ENCODE measurements at places on chromosomes 12 and 14. TPM values are rescaled to one million over a fixed set of nuclear protein-coding genes. Genes with fewer than 3 reads are reported as not detected.

Gene MYH7
- total RNA-seq = not detected

Gene TTC9
- 4.2 TPM for total RNA-seq

Gene SLC5A8
- total RNA-seq = not detected

- no peak for DNase-seq
Observed at GRCh38 chr12:50032515-50032853, 7.2 kb upstream of the RACGAP1 start.

GRCh38 chr12:31390991-31391390 is 65.0 kb upstream of the SINHCAF start:
- DNase-seq = no peak

GRCh38 chr14:73252491-73253322 is 15.4 kb downstream of the PAPLN start:
- DNase-seq = no peak

Measured in neural crest cell (in vitro differentiated cells).